ENCODE measurements at places on chromosomes 12 and 14.

- DNase-seq: no peak
Observed at GRCh38 chr14:98736701-98737338, 535.2 kb downstream of the BCL11B start.

- no peak for DNase-seq
Observed at GRCh38 chr12:97424911-97425310, 37.7 kb upstream of the RMST start.

GRCh38 chr12:131094831-131095805, 141.4 kb downstream of the ADGRD1 start:
- DNase-seq: no peak

DNA sequence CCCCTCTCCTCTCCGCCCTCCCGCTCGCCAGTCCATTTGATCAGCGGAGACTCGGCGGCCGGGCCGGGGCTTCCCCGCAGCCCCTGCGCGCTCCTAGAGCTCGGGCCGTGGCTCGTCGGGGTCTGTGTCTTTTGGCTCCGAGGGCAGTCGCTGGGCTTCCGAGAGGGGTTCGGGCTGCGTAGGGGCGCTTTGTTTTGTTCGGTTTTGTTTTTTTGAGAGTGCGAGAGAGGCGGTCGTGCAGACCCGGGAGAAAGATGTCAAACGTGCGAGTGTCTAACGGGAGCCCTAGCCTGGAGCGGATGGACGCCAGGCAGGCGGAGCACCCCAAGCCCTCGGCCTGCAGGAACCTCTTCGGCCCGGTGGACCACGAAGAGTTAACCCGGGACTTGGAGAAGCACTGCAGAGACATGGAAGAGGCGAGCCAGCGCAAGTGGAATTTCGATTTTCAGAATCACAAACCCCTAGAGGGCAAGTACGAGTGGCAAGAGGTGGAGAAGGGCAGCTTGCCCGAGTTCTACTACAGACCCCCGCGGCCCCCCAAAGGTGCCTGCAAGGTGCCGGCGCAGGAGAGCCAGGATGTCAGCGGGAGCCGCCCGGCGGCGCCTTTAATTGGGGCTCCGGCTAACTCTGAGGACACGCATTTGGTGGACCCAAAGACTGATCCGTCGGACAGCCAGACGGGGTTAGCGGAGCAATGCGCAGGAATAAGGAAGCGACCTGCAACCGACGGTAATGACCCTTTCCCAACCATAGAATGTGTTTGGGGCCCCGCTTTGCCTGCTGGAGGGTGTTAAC, 615 bp downstream of the CDKN1B start:
- peak; percentile 58 for DNase-seq

DNA sequence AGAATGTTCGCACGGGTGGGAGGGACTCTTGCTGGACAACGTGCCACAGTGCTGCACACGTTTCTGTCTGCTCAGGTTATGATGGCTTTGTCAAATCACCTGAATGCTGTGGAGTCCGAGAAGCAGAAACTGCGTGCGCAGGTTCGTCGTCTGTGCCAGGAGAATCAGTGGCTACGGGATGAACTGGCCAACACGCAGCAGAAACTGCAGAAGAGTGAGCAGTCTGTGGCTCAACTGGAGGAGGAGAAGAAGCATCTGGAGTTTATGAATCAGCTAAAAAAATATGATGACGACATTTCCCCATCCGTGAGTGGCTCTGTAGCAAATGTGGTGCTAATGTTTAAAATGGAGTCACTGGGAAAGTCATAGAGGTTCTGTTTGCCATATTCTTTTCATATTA, 28.5 kb downstream of the KLC1 start:
- DNase-seq: no peak

DNA sequence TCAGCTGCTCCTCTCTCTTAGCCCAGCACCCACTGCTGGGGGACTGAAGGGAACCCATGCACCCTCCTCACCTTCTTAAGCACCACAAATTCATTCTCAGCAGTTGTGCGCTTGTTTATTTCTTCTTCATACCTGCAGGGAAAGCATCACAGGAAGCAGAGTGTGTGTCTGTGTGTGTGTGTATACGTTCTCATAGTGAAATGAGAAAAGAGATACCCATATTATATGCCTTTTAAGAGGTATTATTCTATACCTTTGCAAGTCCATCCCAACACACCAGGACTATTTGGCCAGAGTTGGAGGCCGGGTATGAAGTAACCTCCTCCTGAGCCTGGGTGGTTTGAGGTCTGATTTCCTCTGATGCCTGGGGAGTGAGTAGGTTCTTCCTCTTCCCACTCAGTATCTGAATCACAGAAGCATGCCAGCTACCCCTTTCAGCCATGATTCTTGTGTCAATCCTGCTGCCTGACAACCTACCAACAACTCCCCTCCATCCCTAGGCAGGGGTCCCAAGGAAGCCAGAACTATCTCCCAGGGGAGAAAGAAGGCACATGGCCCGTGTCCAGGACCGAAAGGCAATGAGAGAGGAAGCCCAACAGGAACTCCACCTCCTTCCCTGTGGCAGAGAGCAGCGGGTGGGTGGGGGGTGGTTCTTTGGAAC, 3.0 kb downstream of the KRT73 start:
- no peak for DNase-seq

All from activated CD4-positive, CD25-positive, alpha-beta regulatory T cell treated with anti-CD3 and anti-CD28 coated beads, Interleukin-2, amount 50 U/mL, for 72 hours (primary cell).